ENCODE measurements at places on chromosomes 16 and 17.
A peak's percentile ranks its signal among the peaks of the same experiment; 100 is the strongest.

DNA sequence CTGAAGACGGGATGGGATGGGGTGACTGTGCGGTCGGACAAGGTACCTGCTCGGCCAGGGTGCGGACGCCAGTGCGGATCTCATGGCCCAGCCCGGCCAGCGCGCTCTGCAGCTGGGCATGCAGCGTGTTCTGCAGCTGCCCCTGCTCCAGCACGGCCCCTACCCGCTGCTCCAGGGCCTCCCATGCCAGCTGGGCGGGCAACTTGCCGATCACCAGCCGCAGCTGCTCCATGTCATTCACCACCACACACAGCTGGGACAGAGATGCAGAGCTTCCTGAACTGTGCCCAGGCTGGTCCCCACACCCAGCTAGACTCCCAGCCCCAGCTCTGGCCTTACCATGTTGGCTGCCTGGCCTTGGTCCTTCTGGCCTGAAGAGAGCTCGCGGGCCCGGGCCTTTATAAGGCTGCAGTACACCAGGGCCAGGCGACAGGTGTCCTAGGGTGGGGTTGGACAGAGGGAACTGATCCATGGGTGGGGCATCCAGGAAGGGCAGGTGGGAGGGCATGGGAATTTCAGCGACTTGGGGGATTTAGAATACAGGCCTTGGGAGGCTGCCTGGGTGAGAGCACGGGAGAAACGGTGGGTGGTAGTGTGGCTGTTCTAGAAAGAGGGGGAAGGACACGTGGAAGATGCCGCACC lies 9.8 kb downstream of the UNC13D start:
- no peak for DNase-seq

GRCh38 chr17:34357398-34357797 lies 1.1 kb downstream of the CCL13 start:
- no peak for DNase-seq

DNA sequence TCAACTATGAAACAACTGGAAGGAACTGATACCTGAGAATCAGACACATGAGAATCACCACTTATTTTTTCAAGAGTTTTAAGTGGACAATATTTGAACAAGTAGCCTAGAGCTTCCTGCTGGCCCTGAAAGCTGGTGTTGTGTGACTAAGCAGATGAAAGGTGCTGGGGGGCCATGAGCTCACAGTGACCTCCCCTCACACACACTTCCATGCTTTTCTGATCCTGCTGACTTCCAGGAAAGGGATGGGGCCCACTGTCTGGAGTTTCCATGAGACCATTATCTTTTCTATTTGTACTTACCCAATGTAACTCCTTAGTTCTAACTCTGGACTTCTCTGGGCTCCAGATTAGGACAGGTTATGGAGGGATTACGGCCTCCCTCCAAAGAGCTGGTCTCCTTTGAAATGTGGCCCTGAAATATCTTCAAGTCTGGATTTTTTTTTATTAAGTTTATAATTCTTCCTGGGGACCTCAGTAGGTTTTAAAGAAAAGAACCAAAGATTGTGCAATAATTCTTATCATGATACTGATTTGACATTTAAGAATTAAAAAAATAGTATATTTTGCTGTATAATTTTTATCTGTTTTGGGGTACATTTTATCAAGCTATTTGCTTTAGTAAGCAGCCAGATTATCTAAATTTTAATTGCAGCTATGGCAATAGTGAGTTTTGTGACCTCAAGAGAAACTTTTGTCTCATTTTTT lies 4.9 kb downstream of the CAPNS2 start:
- DNase-seq, result no peak

GRCh38 chr17:47810200-47810821 lies 11.3 kb downstream of the OSBPL7 start:
- peak; percentile 74 for DNase-seq

- DNase-seq, result no peak
Observed at GRCh38 chr17:2075336-2076086, 20.6 kb downstream of the HIC1 start.

DNA sequence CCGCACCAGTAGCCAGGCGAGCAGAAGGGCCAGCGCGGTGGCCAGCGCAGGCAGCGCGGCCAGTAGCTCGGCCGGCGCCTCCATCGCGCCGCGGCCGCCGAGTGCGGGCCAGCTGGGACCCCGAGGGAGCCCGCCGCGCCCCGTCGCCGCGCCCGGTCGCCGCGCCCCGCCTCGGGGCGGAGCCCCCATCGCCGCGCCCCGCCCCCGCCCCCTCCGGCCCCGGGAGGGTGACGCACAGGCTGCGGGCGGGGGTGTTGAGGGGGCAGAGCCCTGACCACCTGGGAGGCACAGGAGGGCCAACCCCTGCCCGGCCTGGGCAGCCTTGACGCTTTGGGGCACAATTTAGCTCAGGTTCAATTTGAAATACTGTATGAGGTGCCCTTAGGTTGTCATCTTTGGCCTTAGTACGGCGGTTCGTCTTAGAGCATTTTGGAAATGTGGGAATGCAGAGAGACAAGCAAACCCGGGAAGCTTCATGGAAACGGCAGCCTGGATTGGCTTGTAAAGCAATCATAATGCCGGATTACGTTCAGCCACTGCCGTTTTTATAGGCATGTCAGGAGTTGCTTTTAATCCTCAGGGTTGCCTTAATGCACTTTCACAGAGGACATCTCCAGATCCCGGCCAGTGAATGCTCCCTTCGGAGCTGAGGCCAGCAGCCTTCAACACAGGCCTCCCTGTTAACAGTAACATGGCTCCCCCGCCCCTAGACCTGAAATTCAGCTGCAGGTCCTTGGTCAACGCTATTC lies at the start of gene MXRA7:
MXRA7 (minus strand) TSS at position 103 of the 749 bp plus-strand sequence; CDS start at position 84, 19 bp downstream.
- DNase-seq, result peak; percentile 69

DNA sequence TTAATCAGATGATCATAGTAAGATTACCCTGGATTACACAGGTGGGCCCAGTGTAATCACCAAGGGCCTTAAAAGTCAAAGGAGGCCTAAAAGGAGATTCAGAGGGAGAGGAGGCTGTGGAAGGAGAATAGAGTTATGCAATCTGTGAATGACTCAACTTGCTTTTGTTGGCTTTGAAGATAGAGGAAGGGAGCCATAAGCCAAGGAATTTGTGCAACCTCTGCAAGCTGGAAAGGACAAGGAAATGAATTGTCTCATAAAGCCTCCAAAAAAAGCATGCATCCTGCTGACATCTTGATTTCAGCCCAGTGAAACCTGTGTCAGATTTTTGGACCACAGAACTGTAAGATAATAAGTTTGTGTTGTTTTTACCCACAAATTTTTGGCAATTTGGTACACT lies 109.6 kb downstream of the CNTNAP4 start:
- no peak for DNase-seq

DNA sequence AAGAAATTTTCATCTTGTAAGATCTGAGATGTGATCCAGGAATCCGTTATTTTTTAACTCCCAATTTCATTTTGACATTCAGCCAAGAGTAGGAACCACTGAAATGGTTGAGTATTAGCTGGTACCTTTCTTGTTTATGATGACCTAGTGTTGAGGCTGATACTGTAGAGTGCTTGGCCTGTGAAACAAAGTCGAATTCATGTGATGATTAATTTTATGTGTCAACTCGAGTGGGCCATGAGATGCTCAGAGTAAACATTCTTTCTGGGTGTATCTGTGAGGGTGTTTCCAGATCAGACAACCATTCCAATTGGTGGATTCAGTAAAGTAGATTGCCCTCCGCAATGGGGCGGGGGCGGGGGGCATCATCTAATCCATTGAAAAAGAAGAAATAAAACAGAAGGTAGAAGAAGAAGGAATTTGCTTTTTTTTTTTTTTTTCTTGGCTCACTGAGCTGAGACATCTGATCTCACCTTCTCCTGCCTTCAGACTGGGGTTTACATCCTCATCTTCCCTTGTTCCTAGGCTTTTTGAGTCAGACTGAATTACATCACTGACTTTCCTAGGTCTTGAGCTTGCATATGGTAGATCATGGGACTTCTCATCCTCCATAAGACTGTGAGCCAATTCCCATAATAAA lies 264.6 kb upstream of the KCNJ16 start:
- no peak for DNase-seq

- peak; percentile 35 for DNase-seq
Observed at GRCh38 chr17:56823848-56824247, 9.9 kb downstream of the C17orf67 start.

- DNase-seq, result no peak
Observed at GRCh38 chr16:7422036-7422888, 89.6 kb downstream of the RBFOX1 start.

DNA sequence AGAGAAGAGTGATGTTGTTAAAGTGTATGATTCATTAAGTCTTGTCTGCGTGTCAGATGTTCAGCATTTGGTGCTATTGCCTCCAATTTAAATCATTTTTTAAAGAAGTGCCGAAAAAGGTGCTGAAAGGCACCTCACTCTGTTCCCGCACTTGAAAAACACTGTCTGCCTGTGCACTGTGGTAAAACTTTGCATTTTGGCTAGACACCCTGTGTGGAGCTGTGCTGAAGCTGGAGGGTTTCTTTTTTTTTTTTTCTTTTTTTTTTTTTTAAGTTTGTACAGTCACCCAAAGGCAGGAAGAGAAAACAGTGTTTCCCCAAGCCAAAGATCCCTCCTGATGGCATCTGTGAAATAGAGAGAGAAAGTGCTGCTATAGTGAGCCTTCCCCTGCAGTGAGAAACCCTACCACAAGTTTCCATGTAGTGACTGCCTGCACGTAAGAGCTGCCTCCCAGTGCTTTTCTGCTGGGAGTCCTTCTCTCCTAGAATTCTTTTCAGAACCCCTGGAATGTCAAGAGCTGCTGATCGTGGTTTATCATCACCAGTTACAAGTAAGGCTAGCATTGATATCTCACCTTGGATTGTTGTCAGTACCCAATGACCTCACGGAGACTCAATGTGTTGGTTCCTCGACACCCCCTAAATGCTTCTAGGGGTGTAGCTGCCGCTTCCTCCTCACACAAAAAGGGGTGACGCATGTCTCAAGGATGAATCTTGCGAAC lies 116.0 kb upstream of the SOX9 start:
- DNase-seq, result no peak

- DNase-seq, result peak; percentile 11
Observed at GRCh38 chr16:22207715-22208360, 1.8 kb downstream of the EEF2K start.

DNA sequence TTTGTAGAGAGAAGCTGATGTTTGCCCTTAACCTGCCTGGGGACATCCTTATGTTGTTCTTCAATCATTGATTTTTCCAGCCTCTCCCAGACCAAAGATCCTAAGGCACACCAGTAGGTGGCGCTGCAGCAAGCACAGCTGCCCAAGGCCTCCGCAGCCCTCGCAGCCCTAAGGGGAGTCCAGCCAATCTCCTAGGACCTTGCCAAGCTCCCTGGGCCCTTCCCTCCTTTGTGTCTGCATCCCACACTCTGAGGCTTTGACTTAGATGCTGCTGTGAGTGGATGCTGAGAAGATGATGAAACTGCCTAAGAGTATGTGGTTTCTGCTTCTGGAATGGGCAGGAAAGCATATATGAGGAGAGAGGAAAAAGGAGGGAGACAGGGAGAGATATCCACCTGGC lies 47.1 kb downstream of the SPACA3 start:
- peak; percentile 61 for DNase-seq

DNA sequence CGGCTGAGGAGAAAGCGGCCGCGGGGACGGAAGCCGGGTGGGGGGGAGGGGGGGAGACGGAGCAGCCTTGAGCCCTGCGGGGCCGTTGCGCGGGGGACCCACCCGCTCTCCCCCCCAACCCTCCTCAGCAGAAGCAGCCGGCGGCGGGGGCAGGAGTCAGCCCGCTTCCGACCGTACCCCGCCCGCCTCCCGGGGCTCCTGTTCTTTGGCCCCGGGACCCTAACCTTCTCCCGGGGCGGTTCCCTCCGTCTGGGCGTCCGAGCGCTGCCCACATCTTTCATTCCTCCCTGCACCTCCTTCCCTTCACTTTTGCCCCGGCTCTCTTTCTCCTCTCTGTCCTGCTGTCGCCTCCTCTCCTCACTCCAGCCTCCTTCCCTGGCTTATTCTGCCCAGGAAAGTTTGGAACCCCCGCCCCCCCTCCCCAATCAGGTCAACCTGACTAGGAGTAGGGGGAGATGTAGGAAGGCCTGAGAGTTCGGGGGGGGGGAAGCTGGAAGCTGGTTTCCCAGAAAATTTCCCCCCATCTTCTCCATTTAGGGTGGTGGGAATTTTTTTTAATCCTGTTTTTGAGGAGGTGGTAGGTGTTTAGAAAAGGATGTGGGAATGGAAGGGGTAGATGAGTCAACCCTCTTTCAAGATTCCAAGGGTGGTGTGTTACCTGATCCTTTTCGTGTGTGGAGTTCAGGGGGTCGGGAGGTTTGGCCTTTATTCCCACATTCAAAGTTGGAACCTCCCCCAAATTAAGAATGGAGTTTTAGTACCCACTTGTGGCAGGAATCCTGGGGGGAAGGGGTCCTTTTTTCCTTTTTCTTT lies 427 bp upstream of the NLK start:
- DNase-seq, result no peak

DNA sequence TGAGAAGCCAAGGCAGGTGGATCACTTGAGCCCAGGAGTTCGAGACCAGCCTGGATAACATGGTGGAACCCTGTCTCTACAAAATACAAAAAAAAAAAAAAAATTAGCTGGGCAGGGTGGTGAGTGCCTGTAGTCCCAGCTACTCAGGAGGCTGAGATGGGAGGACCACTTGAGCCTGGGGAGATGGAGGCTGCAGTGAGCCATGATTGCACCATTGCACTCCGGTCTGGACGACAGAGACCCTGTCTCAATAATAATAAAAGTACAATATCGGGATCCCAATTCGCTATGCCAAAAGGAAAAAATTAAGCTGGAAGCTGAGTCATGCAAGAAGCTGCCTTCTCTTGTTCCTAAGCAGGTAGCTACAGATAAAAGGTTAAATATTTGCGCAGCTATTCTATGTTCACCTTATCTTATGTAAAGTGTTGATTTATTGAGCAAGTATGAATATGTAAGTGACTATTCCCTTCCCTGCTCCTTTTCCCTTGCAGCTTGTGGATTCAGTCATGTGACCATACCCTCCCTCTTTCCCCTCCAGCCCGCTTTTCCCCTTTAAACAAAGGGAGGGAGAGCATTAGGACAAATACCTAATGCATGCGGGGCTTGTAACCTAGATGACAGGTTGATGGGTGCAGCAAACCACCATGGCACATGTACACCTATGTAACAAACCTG lies 112.0 kb downstream of the LITAF start:
- no peak for DNase-seq

DNA sequence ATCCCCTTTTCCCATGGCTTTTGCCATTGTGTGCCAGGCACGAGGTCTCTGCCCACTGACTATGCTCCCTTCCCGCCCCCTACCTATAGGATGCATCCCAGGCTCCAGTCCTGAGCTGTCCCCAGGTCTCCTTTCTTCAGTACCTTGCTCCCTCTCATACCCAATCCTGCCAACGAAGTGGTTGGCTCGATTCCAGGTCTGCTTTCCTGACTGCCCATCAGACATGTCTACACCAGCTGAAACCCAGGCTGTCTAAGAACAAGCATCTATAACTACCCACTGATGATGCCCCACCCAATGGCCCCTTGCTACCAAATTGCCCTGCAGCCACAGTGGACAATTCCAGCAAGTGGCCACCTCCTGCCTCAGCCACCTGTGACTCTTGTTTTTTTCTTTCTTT lies 479.1 kb downstream of the SOX9 start:
- no peak for DNase-seq

- DNase-seq, result no peak
Observed at GRCh38 chr17:73827627-73828291, 183.5 kb upstream of the SDK2 start.
